Brain pericyte (primary cell): ENCODE measurements at places on chromosomes 4 and X.

- DNase-seq = no peak
These were observed 8.4 kb upstream of the PRPS1 start for GRCh38 chrX:107619885-107620322.

DNA sequence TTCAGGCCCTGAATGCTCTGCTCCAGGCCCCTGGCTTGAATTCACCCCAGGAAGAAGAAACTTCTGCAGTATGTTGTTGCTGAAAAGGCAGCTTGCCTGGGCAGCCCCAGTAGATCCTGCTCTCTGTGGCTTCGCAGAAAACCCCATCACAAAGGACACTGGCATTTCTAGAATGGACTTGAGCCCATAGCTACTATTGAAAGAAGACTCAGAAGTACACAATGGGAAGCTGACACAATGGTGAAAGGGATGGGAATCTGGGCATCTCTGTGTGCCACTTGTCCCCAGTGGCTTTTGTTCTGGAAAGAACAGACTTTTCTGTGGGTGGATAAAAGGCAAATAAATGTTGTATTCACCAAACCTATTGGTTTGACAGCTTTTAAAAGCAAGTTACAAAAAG, 67.4 kb upstream of the SCML1 start:
- DNase-seq = no peak

- no peak for DNase-seq
These were observed at the start of gene PAGE2B for GRCh38 chrX:55074851-55075467. TSS of gene PAGE2B (plus strand) at chrX:55075030. CDS start at chrX:55076042, 1,012 bp downstream.

DNA sequence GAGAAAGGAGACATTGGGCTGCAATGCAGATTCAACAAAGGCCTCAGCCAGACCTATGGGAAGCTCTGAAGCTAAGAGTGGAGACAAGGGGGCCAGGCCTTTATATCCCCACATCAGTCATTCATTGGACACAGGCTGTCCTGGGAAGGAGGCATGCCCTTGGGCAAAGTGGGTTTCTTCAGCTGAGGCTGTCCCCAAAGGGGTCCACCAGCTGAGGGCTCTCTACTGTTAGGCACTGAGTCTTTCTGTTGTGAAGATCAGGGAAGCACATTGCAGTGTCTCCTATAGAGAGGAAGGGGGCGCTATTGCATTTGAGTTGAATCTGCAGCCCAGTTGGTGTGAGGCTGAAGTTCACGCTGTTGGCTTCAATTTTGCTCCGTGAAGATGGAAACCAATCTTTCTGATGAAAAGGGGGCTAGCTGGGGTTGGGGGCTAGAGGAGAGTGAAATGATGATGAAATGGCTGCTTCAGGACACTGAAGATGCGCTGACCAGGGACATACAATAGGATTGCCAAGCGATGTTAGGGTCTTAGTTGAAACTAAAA, 48.0 kb downstream of the SLC25A5 start:
- no peak for DNase-seq

DNA sequence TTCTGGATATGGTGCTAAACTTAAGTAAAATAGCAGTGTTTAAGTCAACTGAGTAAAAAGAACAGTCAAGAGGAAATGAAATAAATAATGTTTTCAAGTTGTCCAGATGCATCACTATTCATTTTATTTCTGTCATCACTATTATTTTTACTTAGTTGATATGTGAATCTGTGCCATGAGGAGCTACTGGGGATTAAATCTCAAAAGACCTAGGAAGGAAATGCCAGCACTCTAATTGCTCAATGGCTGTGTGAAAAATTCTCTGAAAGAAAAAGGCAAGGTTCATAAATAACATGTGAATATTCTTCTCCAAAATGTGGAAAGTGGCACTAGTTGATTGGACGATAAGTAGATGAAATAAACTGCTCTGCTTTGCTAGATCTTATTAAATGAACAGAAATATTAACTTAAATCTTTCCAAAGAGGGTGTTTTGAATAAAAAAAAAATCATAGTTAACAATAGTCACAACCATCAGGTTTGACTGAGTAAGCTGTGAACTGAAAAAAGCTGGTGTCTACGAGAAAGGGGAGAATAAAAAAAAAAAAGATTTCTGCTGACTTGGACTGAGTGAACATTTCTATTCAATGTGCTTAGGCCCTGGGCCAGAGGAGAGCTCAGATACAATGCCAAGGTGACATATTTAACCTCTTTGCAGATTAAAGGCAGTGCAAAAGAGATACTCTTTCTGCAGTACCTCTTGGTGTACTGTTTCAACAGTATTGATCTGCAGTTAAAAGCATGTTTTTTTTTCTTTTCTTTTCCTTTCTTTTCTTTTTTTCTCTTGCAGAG, 1.6 kb downstream of the SPARCL1 start:
- no peak for DNase-seq

DNA sequence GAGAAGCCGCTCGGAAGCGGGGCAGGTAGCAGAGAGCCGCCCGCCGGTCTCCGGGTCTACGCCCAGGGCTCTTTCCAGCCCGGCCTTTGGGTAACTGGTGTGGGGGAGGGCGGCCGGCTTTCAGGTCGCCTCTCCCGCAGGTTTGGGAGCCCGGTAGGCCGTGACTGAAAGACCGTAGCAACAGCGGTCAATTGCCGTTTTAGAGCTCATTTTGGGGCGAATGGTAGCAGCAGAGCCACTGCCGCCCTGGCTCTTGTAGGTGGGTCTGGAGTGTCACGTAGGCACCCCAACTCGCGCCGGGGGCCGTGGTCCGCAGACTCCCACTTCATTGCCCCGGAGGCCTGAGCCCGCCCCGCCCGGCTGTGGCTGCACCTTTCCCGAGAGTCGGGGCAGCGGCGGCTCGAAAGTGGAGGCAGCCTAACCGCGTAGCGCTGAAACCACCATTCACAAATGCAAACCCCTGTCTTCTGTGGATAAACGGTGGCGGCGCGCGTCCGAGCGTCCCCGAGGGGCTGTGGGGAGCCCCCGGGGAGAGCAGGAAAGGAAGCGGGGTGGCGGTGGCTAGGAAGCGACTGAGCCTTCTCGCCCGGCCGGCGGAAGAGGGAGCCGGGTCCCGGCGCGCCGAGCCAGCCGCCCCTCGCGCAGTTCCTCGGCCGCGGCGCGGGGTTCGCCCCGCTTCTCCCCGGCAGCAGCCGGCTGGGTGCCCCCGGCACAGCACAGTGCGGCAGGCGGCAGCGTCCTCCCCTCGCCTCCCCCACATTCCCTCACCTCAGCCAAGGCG, 2185.1 kb upstream of the TENM3 start:
- no peak for DNase-seq
